Activated CD8-positive, alpha-beta T cell treated with anti-CD3 and anti-CD28 coated beads, Interleukin-2, amount 10 ng/mL, durations not matched to agents 7 days and 5 days (primary cell): ENCODE measurements at places on chromosomes 12 and 14. TPM values are rescaled to one million over a fixed set of nuclear protein-coding genes. Genes with fewer than 3 reads are reported as not detected.

DNA sequence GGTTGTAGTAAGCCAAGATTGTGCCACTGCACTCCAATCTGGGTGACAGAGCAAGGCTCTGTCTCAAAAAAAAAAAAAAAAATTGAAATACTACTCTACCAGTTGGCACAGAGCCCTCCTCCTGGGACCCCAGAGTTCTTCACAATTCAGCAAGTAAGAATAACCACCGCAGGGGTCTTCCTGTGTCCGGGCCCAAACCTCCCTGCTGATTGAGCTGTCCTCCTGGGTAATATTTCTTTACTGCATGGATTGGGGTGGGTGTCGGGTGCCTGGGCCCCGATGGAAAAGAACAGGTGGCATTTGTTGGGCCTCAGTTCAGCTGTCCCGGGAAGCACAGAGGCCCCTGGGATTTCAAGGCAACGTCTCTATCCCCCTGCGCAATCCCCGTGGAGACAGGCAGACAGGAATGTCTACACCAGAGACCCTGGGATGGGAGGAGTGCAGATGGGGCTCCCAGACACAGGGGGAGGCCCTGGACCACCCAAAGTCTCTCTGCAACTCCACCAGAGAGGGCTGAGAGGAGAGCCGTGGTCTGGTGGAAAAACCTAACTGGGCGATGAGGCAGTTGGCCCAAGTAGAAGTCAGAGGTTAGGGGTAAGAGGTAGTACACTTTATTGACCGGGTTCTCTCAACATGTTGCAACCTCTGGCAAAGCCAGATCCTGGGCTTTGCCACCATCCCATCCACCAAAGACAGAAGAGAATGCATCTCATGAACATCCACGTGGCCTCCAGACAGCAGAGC is 32.7 kb upstream of the VPS37B start:
- DNase-seq, result no peak

- DNase-seq, result no peak
Measured at GRCh38 chr14:54104601-54105145, 148.0 kb upstream of the BMP4 start.

- DNase-seq, result no peak
Measured at GRCh38 chr14:89498878-89499277, 81.8 kb upstream of the FOXN3 start.

GRCh38 chr14:103118663-103119404 is 4.4 kb upstream of the TNFAIP2 start:
- no peak for DNase-seq

The FZD10 gene
- total RNA-seq, result not detected

The TSPAN11 gene
- not detected for total RNA-seq

The MYF6 gene
- not detected for total RNA-seq
